ENCODE measurements at places on chromosomes 4 and X.
A peak's percentile ranks its signal among the peaks of the same experiment; 100 is the strongest.

GRCh38 chr4:182922501-182923284 is 5.5 kb upstream of the DCTD start:
- DNase-seq: no peak

DNA sequence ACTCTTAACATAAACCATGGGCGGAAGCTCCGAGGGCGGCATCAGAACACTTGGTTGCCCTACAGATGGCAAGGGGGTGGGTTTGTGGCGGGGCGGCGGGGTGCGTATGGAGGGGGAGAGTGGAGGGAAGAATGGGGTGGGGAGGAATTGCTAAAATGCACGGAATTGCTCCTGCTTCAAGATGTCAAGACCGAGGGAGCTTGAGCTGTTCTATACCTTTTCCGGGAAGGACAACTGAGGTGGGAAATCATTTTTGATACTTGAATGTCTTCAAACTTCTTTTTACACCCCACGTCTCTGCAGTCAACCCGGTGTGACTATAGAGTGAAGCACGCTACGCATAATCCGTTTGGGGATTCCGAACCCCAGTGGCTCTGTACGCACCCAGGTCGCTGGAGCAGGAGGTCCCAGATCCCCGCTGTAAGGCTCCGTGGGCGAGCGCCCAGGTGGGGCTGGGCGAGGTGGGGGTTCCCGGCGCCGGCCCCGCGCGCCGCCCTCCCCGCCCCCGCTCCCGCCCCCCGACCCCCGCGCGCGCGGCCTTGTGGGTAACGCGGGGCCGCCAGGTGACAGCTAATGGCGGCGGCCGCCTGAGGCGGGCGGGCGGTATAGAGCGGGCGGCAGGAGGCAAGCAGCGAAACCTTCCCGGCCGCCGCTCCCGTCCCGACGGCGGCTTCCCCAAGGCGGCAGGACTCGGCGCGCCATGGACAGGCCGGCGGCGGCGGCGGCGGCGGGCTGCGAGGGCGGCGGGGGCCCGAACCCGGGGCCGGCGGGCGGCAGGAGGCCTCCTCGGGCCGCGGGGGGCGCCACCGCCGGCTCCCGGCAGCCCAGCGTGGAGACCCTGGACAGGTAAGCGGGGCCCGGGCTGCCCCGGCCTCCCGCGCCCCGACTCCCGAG is at the start of gene MTMR1:
MTMR1 (plus strand) TSS at position 566 of the 894 bp plus-strand sequence; CDS start at position 701, 135 bp downstream.
- DNase-seq: peak; percentile 25

DNA sequence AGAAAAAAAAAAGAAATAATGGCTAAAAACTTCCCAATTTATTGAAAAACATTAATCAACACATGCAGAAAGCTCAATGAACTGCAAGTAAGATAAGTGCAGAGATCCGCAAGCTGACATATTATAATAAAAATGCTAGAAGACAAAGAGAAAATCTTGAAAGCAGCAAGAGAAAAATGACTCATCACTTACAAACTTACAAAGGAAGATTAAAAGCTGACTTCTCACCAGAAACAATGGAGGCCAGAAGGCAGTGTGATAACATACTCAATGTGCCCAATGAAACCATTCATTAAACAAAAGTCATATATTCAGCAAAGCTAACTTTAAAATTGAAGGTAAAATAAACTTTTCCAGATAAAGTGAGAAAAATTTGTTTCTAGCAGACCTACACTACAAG is 7.3 kb upstream of the BRWD3 start:
- no peak for DNase-seq

- DNase-seq: no peak
Measured at GRCh38 chr4:184331268-184331995, 113.8 kb upstream of the ENPP6 start.

DNA sequence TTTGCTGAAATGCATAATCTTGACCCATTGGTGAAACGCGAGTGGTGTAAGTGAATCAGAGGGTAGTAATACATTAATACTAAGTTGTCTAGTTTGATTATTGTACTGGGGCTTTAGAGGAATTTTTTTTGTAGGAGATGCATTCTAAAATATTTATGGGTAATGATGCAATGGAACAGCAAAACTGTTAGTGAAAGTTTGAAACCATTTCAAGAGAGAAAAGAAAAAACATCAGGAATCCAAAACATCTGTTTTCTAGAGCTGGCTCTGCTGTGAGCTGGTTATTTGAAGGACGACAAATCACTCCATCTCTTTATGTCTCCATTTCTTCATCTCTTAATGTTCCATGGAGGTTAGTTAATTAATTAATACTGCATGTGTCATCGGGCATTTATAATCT is 351.9 kb upstream of the FAT1 start:
- no peak for DNase-seq

GRCh38 chrX:123138473-123138872 is 45.6 kb upstream of the GRIA3 start:
- no peak for DNase-seq

- no peak for DNase-seq
Measured at GRCh38 chr4:112058433-112058832, 86.8 kb upstream of the FAM241A start.

DNA sequence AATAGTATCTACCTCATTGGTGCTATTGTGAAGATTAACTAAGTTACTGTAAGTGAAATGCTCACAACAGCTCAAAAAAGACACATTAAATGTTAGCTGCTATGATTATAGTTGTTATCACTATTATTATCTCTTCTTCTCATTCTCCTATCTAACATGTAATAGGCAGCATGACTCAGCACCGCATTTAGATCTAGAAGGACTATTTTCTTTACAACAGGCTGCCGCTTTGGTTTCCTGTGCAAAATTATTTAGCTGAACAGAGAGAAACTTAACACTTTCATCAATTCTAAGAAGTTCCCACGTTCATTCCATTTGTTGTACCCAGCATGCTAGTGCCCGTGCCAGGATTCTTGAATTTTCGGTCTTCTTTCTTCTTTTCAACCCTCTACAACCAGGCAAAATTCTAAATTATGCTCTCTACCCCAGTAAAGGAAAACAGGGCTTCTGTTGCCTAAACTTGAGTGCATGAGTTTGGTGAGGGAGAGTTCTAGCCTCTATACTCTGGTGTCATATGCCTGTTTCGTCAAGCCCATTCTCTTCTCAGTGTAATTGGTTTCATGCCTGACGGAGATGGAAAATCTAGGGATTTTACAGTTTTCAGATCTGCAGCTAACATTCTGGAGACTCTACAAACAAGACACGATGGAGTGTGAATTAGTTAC is 378.9 kb downstream of the PPP1R2C start:
- no peak for DNase-seq

- no peak for DNase-seq
Measured at GRCh38 chr4:133996431-133997121, 205.0 kb downstream of the PABPC4L start.

DNA sequence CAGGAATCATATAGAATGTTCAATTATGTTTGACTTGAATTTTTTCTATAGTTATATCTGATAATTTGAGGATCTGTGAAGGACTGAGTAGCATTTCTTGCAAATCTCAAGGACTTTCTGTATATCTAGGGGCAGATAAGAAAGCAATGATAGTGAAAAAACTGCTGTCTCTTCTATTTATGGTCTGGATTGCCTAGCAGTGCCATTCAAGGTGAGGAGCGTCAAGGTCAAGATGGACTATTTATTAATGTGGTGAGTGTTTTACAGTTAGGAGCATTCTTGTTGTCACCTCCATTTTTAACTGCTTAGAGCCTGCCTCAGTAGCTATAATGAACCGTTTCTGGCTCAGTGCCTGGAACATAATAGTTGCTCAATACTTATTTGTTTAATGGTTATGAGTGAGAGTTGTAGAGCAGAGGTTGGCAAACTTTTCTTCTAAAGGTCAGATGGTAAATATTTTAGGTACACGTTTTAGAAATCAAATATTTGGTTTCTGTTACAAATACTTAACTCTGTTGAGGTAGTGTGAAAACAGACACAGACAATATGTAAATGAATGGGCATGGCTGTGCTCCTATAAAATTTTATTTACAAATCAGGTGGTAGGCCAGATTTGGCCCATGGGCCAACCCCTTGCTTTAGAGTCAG is 523.2 kb upstream of the IGFBP7 start:
- DNase-seq: no peak

- no peak for DNase-seq
Measured at GRCh38 chr4:163967263-163967662, 472.8 kb downstream of the TMA16 start.

- DNase-seq: no peak
Measured at GRCh38 chrX:46961574-46962283, 49.5 kb downstream of the JADE3 start.

GRCh38 chrX:29617276-29617675 is 598.1 kb upstream of the MAGEB2 start:
- no peak for DNase-seq

GRCh38 chrX:139026811-139027210 is 315.3 kb upstream of the FGF13 start:
- DNase-seq: no peak

DNA sequence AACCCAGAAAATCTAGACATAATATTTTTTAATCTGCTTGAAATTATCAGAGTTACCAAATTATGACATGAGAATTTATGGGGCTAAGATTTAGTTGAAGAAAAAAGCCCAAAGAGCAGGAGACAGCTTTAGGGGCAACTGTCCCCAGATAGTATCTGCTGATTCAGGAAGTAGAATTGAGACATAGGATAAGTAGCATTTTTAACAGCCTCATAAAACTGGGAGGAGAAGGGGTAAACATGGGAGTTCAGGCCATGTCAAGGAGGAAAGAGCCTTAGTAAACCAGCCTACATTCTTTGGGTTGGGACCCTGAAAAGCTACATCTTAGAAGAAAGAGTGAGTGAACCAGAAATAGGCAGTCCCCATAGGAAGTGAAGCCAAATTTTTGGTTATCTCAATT is 9.7 kb upstream of the RAB28 start:
- DNase-seq: no peak

- DNase-seq: no peak
Measured at GRCh38 chr4:147734496-147734895, 2.6 kb downstream of the ARHGAP10 start.
